Activated naive CD8-positive, alpha-beta T cell treated with anti-CD3 and anti-CD28 coated beads for 36 hours (primary cell): ENCODE measurements at places on chromosomes 7 and 10. TPM values are rescaled to one million over a fixed set of nuclear protein-coding genes. Genes with fewer than 3 reads are reported as not detected.

- no peak for DNase-seq
- no peak overlapping the region for H3K4me3 ChIP-seq
- no peaks in the 10 kb centered on the region for H3K36me3 ChIP-seq
- H3K27me3 ChIP-seq: no peaks in the 10 kb centered on the region
- peaks cover 8% of the 10 kb centered on the region for H3K4me1 ChIP-seq
Measured at GRCh38 chr10:12690525-12691126, 310.9 kb downstream of the CCDC3 start.

DNA sequence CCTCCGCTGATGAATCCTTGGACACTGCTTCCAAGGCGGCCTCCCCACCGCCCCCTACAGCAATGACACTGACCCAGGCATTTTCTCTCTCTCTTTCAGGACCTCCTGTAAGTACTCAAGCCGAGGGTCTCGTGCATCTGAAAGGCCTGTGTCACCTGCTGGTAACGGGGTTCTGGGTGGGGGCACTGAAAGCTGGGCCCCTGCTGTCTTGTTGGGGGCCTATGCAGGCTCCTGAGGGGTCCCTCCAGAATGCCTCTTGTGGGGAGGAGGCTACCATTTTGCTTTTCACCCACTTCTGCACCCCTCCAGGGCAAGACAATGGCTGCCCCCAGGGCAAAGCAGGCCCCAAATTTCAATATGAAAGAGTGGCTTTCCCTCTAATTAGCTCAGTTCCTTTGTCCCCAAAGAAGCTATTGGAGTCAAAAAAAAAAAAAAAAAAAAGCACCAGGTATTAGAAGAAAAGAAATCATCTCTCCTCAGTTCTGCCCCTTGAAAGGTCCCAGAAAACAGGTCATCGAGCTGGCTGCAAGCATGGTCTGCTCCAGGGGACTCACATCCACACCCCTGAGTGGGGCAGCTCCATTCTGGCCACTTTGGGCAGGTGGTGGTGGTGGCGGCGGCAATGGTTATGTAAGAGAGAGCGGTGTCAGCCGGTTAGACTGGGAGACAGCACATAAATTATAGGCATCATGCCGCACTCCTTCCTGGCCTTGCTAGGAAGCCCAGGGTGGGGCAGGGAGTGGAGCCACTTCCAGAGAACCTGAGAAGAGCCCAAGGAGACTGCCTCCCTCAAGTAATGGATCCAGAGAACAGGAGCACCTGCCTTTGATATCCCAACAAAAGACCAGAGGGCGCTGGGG, 66.2 kb downstream of the COL13A1 start:
- H3K4me1 ChIP-seq: no peaks in the 10 kb centered on the region
- no peaks in the 10 kb centered on the region for H3K36me3 ChIP-seq
- H3K27me3 ChIP-seq: no peaks in the 10 kb centered on the region
- no peak overlapping the region for H3K27ac ChIP-seq
- DNase-seq: no peak

- H3K27me3 ChIP-seq: peaks cover 16% of the 10 kb centered on the region
- no peak overlapping the region for H3K27ac ChIP-seq
- H3K4me3 ChIP-seq: no peak overlapping the region
- no peak for DNase-seq
Measured at GRCh38 chr7:116572036-116572435, 47.2 kb downstream of the CAV1 start.

The AGFG2 gene
- total RNA-seq: 55.4 TPM

The GARIN1A gene
- 0.29 TPM for total RNA-seq
